Calu3 (cell line): ENCODE measurements at places on chromosomes 6 and 20.

- DNase-seq = no peak
These were observed 121.2 kb downstream of the PTPRT start for GRCh38 chr20:43068482-43068881.

- DNase-seq = no peak
These were observed 183.9 kb upstream of the MCHR2 start for GRCh38 chr6:100177956-100178355.

DNA sequence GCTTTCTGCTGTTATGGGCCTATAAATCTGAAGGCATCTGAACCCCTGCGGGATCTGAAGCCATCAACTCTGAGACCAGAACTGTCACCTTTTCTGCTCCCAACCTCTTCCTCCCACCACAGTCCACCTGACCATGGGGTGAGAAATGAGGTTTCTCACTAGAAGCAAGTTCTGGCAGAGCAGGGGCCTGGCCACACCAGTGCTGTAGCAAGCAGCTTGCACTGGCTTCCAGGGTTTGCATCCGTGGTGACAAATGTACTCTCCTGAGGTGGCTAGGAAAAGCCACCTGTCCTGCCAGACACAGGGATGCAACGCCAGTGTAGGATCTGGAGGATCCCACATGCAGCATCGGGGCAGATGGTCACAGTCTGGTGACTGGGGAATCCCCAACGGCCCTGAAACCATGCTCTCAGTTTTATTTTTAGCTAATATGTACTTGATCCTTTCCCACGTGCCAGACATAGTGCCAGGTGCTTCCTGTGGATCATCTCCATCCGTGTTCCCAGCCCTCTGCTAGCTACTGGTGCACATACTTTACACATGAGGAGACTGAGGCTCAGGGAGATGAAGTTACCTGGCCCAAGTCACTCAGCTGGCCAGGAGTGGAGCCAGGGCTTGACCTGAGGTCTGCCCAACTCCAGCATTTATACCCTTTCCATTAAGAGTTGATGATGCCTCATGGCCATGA is 122.1 kb upstream of the SPACA1 start:
- no peak for DNase-seq

GRCh38 chr20:59441306-59441705 is 140.9 kb downstream of the EDN3 start:
- DNase-seq = no peak

DNA sequence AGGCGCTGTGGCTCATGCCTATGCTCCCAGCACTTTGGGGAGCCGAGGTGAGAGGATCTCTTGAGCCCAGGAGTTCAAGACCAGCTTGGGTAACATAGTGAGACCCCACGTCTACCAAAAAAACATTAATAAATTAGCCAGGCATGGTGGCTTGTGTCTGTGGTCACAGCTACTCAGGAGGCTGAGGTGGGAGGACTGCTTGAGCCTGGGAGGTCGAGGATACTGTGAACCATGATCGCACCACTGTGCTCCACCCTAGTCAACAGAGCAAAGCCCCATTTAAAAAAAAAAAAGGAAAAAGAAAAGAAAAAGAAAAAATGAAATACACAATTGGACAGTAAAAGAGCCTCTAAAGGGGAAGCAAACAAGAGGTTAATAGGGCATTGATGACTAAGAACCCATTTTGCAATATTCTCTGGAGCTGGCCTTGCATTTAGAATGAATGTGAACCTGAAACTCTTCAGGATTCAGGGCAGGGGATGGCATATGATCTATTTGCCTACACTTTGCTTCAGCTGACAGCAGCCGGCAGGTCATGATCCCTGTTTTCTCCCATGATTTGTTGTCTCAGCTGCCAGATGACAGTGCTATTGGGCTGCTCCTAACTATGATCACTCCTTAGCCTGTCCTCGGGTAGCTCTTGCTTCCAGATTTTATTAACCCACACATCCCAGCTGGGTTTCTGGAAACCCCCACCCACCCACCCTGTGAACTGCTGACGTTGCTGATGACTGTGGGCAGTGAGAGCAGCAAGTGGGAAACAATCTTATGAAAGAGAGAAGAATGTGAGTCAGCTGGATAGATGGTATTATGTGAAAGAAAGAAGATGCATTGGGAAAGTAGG is 83.8 kb upstream of the ELOVL5 start:
- no peak for DNase-seq

GRCh38 chr20:2296524-2297356 is 939 bp downstream of the TGM3 start:
- no peak for DNase-seq

- DNase-seq = no peak
These were observed 656.7 kb upstream of the ID4 start for GRCh38 chr6:19180348-19181072.

DNA sequence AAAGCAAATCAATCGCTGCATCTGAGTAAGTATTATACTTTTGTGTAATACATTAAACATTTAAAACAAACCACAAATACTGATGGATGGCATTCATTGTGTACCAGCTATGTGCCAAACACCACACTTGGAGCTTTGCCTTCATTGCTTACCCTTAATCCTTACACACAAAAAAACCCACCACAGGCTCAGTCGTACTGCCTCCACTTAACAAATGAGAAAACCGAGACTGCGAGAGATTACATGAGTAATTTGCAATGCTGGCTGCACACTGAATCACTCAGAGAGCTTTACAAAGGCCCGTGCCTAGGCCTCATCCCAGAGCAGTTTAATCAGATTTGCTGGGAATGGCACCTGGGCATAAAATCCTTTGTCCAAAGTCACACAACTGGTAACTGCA is 130.5 kb downstream of the EDN1 start:
- no peak for DNase-seq
